ENCODE measurements at places on chromosomes 3 and 15.

DNA sequence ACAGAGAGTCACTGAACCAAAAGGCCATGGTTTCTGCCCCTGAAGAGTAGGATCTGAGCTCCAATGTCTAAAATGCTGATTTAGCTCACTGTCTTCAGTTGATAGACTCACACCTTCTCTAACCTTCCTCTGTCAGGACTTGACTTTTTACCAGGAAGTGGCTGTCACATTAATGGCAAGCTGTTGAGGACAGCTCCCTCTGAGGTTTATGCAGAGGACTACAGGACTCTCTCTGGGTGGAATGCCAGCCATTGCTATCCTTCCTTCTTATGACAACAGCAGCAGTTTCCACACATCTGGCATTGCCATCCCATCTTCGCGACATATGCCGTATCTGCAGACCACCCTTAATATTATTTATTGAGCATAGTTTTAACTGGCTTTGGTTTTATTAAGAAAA is 103.8 kb upstream of the PRICKLE2 start:
- ATAC-seq = 0 out of 3 replicates have a peak, but pooled peaks have one; percentile 26

GRCh38 chr3:53149006-53149690 is 11.9 kb upstream of the PRKCD start:
- no peak for ATAC-seq

DNA sequence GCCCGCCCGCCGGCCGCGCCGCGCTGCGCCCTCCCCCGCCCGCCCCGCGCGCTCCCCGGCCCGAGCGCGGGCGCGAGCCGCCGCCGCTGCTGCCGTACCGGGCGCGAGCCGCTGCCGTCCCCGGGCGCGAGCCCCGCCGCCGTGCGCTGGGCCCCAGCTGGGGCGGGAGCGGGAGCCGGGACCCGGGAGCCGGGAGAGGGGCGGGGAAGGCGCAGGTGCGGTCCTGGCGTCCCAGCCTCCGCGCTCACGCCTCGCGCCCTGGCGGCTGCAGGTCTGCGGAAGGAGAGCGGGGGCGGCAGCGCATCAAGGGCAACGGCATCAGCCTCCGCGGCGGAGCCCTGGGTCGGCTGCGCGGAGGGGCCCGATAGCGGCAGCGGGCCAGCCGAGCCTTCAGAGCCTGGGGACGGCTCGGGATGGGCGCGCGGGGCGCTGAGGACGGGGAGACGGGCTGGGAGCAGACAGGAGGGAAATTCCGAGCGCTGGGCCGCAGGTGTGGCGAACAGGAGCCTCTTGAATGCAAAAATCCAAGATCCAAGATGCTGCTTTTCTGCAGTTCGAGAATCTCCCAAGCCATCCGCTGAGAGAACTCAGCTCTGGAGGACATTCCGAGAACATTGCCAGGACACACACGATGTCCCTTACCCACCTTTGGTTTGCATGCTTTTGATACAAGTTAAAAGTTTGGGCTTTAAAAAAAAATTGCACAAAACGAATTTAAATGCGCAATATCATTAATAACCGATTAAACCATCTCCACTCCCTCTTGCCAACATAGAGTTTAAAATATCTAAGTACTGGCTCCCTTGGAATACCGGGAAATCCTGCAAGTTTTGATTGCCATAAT is 251.1 kb downstream of the TJP1 start:
- peak; percentile 40 for ATAC-seq

DNA sequence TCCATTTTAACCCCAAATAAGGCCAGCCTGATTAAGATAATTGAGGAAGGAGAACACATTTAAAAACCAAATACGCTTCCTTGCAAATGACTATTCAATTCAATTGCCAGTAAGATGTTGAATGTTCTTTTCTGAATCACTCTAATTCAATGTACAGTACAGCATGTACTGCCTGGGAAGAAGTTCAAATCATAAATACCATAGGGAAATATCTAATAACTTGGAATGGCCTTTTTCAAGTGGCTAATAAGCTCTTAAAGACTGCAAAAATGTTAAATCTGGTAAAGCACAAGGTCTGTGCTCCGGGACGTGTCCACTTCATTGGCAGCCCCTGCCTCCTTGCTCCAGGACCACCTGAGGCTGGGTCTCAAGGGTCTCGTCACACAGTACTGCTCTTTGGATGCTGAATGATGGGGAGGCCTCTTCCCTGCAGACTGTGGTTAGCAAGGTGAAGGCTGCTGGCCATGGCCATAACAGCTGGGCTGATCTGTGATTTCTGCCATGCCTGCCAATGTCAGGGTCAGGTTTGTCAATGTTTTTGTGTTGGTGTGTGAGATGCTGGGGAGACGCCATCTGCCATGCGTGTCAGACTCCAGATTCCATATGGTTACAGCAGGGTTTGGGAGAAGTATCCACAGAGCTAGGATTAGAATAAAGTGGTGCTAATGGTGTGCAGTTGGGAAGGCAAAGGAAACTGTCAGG is 300.5 kb downstream of the ADAMTS17 start:
- no peak for ATAC-seq

GRCh38 chr3:67388738-67389137 is 265.7 kb downstream of the SUCLG2 start:
- no peak for ATAC-seq

- ATAC-seq = no peak
Measured at GRCh38 chr3:187185759-187186158, 11.5 kb upstream of the RTP1 start.

DNA sequence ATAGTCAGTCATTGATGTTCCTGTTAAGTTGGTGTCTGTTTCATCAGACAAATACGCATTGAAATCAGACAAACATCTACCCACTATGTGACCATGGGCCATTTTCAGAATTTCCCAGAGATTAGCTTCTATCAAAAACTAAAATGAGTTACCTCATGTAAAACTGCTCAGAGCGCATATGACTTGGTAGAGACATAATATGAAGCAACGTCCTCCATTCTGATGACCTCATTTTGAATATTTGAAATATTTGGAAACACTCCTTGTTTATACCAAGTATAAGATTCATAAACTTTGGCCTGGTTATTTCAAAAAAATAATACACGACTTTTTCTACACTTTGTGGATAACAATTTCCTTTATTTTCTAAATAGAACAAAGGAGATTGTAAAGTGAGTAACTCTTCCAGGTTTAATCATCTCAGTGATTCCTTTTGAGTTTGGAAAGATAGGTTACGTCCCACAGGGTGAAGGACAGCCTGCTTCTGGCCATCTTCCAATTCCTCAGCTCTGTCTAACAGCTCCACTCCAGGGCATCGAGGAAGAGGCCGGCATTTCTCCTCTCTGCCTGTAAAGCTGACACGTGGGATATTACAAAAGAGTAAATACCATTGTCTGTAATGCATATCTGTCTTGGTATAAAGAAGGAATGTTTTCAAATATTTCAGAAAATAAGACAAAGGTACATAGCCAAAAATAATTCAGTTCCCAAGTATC is 122.6 kb downstream of the CADM2 start:
- no peak for ATAC-seq

DNA sequence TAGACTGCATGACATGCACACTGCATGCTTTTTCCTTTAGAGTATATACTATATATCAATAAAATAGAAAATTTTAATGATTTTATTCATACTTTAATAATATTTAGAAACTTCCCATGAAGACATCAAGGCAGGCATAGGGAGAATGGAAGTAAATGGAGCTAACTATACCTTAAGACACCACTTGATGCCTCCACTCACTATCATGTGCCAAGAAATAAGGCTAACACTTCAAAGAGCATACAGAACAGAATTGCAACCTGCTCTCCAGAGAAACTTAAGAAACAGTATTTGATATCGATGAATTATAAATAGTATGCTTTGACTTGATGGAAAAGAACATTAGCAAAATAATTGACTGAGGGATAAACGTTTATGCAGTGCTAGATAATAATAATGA is 192.6 kb upstream of the MBNL1 start:
- ATAC-seq = peak; percentile 72

DNA sequence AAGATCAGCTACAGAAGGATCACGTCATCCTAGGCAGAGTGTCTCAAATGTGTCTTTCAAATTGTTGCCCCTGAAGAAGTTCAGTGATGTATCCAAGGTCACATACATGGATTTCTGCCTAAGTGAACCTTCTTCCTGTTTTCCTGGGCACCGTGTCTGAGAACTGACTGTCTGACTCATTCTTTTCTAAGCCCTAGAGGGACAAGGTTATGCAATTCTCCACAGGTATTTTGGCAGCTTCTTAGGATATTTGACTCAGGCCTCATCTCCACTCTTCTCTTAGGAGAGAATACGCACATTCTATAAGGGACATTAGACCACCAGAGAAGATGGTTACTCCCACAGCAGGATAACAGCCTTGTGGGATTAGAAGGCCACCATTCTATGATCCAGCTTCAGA is 391.9 kb upstream of the THBS1 start:
- ATAC-seq = peak; percentile 35

DNA sequence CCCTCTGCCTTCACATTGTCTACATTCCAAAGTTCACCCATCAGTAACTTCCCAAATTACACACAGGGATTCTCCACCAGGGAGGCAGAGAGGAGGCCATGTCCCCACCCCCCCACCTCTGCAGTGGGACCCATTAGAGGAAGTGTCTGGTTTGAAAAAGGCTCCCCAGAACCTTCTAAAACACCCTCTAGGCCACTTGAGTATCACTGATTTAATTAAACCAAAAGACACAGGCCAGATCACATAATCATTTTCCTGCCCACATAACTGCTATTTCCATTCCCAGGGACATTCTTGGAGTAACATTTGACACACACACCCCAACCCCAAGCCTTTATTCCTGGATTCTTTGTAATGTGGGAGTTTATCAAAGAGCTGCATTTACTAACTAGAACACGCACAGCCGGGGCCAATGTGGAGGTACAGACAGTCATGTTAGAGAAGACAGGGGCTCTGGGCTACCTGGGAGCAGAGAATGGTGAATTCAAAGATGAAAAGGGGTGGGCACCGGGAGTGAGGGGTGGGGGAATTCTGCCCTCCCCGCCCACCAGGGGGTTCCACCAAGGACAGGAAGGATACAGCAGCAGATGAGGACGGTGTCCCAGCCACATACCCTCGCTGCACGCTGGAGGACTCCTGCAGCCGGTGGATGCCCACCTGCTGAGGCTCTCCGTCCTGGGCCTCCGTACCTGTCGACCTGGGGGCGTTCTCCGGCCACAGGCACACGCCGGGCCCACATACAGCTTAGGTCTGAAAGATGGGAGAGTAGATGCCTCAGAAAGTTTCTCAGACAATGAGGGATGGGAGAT is 201.4 kb upstream of the CTNNB1 start:
- ATAC-seq = no peak

DNA sequence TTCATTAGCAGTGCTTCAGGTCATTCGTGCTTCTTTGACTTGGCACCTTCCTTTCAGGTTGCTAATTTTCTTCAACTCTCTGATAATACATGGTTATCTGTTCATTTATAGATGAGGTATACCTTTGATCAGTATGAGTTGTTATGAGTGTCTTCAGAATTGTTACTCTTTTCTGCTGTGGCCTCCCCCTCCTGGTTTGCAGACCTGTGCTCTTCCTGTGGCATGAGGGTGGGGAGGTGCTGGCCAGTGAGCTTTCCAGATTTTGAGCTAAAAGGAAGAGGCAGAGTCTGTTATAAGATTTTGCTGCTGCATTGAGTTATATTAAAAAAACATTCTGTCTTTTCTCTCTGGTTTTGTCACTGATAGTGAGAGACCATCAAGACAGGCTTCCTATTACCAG is 30.8 kb upstream of the GOLGA6L9 start:
- no peak for ATAC-seq

DNA sequence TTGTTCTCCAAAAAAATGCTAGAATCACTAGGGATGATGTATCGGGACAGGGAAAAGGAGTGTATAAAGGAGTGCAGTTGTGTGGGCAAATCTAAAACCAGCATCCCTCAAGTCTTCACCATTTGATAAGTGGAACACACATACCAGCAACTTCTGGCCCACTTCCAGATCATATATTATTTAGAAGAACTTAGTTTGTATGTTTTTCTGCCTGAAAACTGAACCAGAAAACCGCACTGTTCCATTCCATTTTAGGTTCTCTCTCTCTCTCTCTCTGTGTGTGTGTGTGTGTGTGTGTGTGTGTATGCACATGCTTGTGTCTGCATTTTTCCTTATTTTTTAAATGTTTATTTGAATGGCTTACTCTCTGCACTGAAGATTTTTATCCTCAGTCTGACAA is 93.5 kb downstream of the SERPINI1 start:
- ATAC-seq = no peak

GRCh38 chr3:122094125-122094524 is 39.0 kb downstream of the CD86 start:
- no peak for ATAC-seq

- peak; percentile 74 for ATAC-seq
Measured at GRCh38 chr15:55267401-55268175, 22.0 kb downstream of the RAB27A start.

DNA sequence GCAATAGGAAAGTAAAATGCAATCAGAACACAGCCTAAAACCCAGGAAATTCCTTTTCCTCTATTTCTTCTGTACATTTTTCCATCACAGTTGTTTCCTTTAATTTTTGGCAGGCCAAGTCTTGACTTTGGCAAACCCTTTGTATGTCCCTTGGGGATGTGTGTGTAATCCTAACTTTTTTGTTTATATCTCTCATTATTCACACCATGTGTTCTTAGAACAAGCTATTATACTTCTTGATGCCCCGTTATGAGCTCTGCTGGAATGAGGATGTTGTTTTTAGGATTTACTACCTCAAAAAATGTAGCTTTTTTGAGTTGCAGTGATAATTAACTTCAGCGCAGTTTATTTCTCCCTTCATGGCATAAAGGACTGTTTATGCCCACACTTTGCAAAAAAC is 123.4 kb downstream of the ABI3BP start:
- no peak for ATAC-seq

DNA sequence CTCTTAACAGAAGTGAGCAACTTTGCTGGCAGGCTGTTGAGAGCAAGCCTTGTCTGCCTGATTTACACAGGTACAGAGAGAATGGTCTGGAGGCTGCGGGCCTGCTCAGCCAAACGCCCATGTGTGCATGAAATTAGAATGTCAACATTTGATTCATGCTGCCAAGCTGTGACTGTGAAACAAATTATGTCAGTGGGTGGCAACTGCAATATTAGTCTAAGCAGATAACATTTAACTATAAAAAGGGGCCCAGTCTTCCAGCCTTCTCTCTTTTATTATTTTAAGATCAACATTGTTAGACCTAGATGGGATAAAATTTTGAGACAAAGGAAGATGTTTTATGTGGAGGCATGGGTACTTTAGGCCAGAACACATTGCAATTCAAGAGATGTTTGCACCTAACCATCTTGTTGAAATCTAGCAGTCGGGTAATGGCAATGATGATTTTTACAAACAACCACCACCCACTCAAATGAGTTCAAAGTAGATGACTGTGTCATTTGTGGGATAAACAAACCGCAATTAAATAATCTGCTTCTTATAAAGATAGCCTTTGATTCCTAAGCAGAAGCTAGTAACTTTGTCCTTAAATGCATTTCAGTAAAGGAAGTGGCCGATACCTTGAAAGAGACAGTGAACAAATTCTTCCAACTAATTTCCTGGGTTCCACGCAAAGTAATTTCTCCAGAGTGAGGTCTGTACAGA is 70.2 kb downstream of the FOXB1 start:
- ATAC-seq = no peak

- peak; percentile 92 for ATAC-seq
Measured at GRCh38 chr15:74291101-74292071, 55.3 kb downstream of the CCDC33 start.
